Umbilical cord (tissue), 2 donors: ENCODE measurements at places on chromosomes 6 and 20.

DNA sequence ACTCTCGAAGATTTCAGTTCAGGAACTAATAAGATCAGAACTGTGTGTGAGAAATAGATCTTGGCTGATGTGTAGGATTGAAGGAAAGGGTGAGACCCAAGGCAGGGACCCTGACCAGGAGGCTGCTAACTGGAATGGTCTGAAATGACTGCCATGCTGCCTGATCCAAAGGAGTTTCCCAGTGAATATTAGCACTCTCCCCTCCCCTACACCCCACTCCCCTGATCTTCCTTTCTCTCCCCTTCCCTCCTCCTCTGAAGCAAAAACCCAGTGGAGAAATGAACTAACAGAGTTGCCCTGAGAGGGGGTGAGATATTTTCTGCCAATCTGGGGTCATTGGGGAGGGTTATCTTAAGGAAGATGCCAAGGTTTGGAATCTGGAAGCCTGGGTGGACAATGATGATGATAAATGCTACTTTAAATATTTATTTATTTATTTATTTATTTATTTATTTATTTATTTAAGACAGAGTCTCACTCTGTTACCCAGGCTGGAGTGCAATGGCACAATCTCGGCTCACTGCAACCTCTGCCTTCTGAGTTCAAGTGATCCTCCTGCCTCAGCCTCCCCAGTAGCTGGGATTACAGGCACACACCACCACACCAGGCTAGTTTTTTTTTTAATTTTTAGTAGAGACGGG, 371.0 kb upstream of the CHD6 start:
- no peak for DNase-seq

DNA sequence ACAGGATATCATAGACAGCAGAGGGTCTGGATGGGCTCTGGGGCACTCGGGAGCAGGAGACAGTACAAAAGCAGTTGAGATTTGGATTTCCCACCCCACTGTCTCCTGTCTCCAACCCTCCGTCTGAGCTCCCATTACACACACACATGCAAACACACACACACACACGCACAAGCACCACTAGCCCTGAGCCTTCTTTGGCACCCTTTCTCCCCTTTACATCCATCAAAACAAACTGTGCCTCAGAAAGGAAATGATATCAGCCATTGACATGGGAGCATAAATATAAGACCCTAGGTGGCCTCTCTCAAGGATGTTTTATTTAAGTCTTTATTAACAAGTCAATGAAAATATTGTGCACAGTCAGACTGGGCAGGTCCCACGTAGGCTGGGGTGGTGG, 17.5 kb downstream of the TTBK1 start:
- DNase-seq = no peak

DNA sequence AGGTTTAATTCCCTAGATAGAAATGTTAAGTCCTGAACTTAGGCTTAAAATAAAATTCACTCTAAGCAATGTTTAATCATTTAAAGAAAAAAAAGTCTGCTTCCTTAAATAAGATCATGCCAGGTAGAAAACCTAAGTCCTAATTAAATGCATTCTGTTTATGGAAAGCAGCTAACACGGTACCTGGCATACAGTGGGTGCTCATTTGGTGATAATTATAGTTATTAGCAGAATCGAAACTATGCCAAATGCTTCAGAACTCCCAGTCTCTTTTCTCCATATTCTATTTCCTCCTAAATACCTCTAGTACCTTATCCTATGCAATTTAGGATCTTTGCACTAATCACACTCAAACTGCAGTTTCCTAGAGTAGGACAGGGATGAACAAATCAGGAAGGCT, 331.8 kb downstream of the EPHA7 start:
- no peak for DNase-seq

DNA sequence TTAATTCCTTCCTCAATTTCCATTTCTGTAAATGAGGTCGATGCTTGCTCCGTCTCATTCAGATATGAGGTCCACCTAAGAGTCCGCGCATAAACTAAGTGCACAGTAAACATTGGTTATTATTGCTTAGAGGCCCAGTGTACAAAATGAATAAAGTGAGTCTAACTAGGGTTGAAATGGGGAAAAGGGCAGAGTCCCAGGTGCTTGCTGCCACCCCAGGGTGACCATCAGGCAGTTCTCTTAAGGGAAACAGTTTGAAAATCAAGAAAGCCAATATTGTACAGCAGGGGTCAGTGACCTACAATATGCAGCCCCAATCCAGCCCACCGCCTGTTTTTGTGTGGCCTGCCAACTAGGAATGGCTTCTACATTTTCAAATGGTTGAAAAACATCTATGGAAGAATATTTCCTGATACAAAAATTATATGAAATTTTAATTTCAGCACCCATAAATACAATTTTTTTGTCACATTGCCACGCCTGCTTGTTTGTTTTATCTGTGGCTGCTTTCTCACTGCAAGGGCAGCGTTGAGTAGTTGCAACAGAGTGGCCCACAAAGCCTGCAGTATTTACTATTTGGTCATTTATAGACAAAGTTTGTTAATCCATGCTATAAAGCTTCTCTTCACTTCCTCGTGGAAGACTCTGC, 43.3 kb downstream of the SLC13A3 start:
- DNase-seq = no peak

GRCh38 chr6:63635215-63635587, 401 bp upstream of the PHF3 start:
- no peak for DNase-seq

GRCh38 chr20:48155268-48155667, 370.0 kb upstream of the SULF2 start:
- DNase-seq = no peak

DNA sequence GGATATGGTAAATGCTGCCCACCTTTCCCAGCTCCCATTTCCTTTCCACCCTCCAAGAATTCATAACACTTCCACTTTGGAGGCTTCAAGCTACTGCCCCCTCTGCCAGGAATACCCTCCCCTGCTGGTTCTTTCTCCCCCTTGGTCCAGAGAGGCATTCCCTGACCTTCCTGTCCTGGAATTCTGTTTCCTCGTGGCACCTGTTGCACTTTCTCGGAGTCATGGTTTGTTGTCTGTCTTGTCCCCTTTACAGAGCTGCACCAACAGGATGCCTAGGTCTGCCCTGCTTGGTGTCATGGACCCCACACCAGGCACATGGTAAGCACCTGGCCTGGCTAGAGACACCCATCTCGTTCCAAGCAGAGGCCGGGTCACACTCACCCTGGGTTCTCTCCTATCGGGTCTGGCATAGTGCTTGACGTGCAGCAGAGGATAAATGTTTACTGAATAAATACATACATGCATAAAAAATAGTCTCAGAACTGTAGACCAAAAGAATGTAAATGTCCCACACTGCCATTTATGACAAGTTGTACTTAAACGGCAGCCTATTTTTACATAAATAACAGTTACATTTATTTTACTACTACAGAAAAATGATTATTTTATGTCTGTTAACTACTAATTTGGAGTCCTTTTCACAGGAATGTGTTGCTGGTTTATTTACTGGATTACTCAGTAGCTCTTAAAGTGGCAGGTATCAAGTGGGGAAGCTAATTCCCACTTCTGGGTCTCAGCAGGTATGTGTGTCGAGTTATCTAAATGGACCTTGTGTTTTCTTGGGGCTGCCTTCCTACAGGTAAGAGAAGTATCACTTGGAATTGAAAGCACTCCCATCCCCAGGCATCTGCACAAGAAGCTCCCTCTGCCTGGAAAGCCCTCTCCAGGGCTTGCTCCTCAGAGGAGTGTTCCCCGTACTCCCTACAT, 69.3 kb downstream of the KIF13A start:
- DNase-seq = no peak

GRCh38 chr20:53656293-53657202, 62.9 kb upstream of the ZNF217 start:
- DNase-seq = peak; percentile 45

DNA sequence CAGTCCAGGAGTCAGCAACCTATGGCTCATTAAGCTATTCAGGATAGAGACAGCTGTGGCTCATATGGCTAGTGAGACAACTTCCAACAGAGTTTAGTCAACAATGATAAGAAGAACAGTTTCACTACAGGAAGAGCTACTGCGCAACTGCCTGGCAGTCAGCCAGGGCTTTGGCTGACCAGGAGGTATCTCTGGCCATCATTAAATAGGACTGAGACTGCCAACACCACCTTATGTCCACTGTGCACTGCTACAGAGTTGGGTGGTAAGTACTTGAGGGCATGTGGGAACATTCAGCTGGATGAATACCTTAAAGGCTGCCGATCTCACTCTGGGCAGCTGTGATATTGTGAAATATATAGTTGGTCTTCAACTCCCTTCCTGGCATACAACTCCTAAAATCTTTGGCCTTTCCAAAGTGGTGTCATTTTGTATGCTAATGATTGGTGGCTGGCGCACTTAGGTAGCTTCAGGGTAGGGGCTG, 52.2 kb upstream of the FAM83C start:
- no peak for DNase-seq

GRCh38 chr6:16236009-16236501, 2.3 kb upstream of the GMPR start:
- peak; percentile 37 for DNase-seq

GRCh38 chr20:5000263-5001173, 792 bp downstream of the SLC23A2 start:
- no peak for DNase-seq

DNA sequence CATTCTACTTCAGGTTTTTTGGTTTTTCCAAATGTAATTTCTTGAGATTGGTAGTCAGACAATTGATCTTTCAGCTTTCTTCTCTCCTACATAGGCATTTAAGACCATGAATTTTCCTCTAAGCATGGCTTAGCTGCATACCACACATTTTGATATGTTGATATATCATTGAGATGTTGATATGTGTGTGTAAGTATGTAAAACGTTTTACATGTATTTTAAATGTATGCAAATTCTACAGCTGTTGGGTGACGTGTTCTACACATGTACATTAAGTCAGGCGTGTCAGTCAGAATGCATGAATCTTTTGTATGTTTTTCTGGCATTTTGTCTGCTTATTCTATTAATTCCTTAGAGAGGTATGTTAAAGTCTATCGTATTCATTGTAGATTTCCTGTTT, 228.2 kb downstream of the CDH26 start:
- no peak for DNase-seq

- DNase-seq = no peak
These were observed 24.4 kb downstream of the RRAGD start for GRCh38 chr6:89387516-89388201.

- no peak for DNase-seq
These were observed 10.5 kb downstream of the CNKSR3 start for GRCh38 chr6:154499855-154500589.

- peak; percentile 18 for DNase-seq
These were observed 91.5 kb upstream of the HIVEP1 start for GRCh38 chr6:11920566-11920965.

DNA sequence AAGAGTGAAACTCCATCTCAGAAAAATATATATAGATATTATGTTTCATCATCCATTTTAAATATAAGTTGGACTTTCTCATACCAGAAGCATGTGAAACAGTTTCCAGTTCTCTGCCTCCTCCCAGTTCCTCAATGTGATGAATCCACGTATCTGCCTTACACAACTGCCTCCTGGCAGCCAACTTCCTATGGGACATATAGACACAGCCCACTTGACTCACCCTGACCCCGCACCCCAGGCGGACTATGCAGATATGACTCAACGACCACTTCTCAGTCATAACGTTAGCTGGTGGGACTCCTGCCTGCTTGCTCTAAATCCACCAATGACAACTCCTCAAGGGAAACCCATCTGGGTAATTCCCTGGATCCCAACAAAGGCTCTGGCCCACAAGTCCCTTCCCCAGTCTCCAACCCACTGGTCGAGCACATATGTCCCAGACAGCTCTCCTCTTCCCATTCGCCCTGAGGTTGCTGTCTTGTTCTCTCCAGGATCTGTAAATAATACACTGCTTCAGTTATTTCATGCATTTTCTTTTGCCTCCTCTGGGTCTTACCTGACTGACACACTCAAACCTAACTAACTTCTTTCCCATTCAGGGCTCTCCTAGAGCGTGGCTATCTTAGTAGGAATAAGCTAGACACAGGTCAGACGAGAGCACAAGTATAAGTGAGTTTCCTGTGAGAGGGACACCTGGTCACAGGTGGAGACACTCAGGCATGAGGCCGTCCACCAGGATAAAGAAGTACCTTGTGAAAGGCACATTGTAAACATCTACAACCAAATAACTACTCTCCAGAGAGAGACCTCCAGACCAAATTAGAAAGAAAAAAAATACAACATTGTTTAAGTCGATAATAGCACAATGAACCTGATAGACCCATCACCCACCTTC, 548.5 kb downstream of the CD83 start:
- peak; percentile 50 for DNase-seq

GRCh38 chr6:121849477-121849876, 414.0 kb downstream of the GJA1 start:
- DNase-seq = peak; percentile 52
